ENCODE measurements at places on chromosomes 13 and 19.

- no peak overlapping the region for H3K4me3 ChIP-seq
- DNase-seq, result no peak
- no peaks in the 10 kb centered on the region for H3K36me3 ChIP-seq
- H3K4me1 ChIP-seq, result no peaks in the 10 kb centered on the region
- no peaks in the 10 kb centered on the region for H3K27me3 ChIP-seq
Observed at GRCh38 chr19:48310227-48310626, 15.1 kb upstream of the EMP3 start.

- peak overlapping the region; percentile 80 for H3K27ac ChIP-seq
- H3K27me3 ChIP-seq, result no peaks in the 10 kb centered on the region
Observed at GRCh38 chr19:34985249-34986022, 14.7 kb upstream of the GRAMD1A start.

- peak within 1 kb of the TSS; percentile 92 for H3K27ac ChIP-seq
- H3K4me1 ChIP-seq, result peaks cover 63% of the 10 kb centered on the region
- peak; percentile 70 for DNase-seq
Observed at GRCh38 chr19:14517840-14518505, at the start of gene DNAJB1. TSS of gene DNAJB1 (minus strand) at chr19:14518397. CDS start at chr19:14518349, 48 bp downstream.

DNA sequence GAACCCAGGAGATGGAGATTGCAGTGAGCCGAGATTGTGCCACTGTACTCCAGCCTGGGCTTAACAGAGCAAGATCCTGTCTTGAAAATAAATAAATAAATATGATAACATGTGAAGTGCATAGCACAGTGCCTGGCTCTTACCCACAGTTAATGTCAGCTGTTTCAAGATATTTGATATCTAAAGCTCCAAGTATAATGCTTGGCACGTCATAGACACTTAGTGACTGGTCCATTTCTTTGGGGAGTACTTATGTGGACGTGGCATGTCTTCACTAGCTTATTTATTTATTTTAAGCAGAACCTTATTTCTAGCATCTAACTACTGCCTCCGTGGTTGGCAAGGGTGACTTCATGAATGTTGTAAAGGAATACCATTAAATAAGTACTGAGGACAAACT is 18.8 kb downstream of the GARRE1 start:
- no peak overlapping the region for H3K27ac ChIP-seq
- peaks cover 75% of the 10 kb centered on the region for H3K4me1 ChIP-seq
- DNase-seq, result no peak
- H3K36me3 ChIP-seq, result peaks cover 4% of the 10 kb centered on the region

DNA sequence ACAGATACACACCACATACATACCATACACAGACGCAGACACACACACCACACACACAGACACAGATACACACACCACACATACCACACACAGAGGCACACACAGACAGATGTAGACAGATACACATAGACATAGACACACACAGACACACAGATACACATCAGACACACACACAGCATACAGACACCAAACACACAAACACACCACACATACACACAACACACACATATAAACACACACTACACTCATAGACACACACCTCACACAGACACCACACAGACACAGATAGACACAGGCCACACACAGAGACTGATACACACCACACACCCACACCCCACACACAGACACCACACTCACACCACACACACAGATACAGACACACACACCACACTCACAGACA is 24.9 kb upstream of the SLC7A10 start:
- no peak overlapping the region for H3K27ac ChIP-seq
- no peaks in the 10 kb centered on the region for H3K36me3 ChIP-seq
- no peak for DNase-seq
- H3K4me1 ChIP-seq, result no peaks in the 10 kb centered on the region
- no peaks in the 10 kb centered on the region for H3K27me3 ChIP-seq

DNA sequence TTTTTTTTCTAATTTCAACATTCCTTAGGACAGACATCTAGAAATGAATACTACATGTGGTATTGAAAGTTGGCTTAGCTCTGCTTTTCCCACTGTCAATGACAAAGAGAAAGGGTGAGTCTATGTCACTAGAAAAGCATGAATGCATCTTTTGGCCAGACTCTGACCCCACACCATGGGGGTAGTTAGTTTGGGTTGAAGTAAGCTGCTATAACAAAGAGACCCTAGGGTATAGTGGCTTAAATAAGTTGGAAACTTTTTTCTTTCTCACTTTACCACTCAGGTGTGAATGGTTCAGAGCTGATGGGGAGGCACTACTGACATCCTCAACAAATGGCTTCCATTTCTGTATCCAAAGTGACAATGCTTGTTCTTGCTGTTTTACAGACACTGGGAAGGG is 161.5 kb downstream of the DLEU7 start:
- no peak overlapping the region for H3K27ac ChIP-seq
- DNase-seq, result no peak
- no peaks in the 10 kb centered on the region for H3K36me3 ChIP-seq
- H3K4me3 ChIP-seq, result no peak overlapping the region

GRCh38 chr19:6811906-6812305 is 39.4 kb downstream of the VAV1 start:
- H3K27me3 ChIP-seq, result no peaks in the 10 kb centered on the region
- H3K27ac ChIP-seq, result peak overlapping the region; percentile 7
- peaks cover 74% of the 10 kb centered on the region for H3K4me1 ChIP-seq
- no peak overlapping the region for H3K4me3 ChIP-seq

DNA sequence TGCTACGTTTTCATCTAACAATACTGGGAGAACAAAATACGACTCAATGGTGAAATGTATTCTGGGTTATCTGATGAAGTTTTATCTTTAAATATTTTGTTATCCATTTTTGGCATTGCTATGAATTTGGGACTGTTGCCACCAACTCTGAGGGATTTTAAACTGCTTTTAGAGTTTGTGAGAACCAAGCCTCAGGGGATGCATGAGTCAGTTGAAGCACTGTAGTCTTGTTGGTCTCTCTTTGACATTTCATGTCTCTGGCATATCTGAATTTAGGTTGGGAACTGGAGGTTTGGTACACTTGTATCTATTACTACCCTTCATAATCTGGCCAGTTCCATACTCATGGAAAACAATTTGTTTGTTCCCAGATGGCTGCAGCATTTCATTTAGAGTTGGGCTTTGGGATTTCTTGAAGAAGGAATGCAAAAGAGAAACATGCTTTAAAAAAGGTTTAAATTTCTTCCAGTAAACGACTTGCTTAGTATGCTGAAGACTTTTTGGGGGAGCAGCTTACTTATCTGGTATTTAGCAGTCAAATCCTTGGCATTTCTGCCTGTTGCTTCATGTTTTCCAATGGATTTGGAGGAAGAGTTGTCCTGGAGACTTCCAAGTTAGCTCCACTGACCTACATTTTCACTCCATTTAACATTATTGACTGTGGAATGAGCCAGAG is 28.9 kb downstream of the ARHGEF7 start:
- H3K36me3 ChIP-seq, result no peaks in the 10 kb centered on the region
- no peak for DNase-seq
- H3K27me3 ChIP-seq, result no peaks in the 10 kb centered on the region

GRCh38 chr13:27833206-27833605 is 40.9 kb downstream of the GSX1 start:
- no peaks in the 10 kb centered on the region for H3K36me3 ChIP-seq
- H3K27me3 ChIP-seq, result peaks cover 38% of the 10 kb centered on the region
- no peak for DNase-seq
- H3K4me3 ChIP-seq, result no peak overlapping the region

- peaks cover 4% of the 10 kb centered on the region for H3K36me3 ChIP-seq
- no peak overlapping the region for H3K27ac ChIP-seq
- H3K27me3 ChIP-seq, result no peaks in the 10 kb centered on the region
- peaks cover 47% of the 10 kb centered on the region for H3K4me1 ChIP-seq
- DNase-seq, result no peak
- H3K4me3 ChIP-seq, result no peak overlapping the region
Observed at GRCh38 chr19:16462757-16463250, 9.0 kb downstream of the EPS15L1 start.

- H3K4me1 ChIP-seq, result no peaks in the 10 kb centered on the region
- H3K27ac ChIP-seq, result no peak overlapping the region
- no peak overlapping the region for H3K4me3 ChIP-seq
Observed at GRCh38 chr13:45817833-45818232, 33.7 kb downstream of the SIAH3 start.

GRCh38 chr19:12137221-12137940 is 2.8 kb downstream of the ZNF20 start:
- no peak overlapping the region for H3K4me3 ChIP-seq
- H3K27me3 ChIP-seq, result no peaks in the 10 kb centered on the region
- peaks cover 32% of the 10 kb centered on the region for H3K4me1 ChIP-seq
- H3K36me3 ChIP-seq, result peaks cover 43% of the 10 kb centered on the region
- peak; percentile 63 for DNase-seq
- no peak overlapping the region for H3K27ac ChIP-seq

- no peak overlapping the region for H3K27ac ChIP-seq
- H3K4me1 ChIP-seq, result peaks cover 59% of the 10 kb centered on the region
Observed at GRCh38 chr19:55678121-55678671, 3.2 kb downstream of the EPN1 start.

GRCh38 chr19:21585281-21585890 is 80.0 kb downstream of the ZNF429 start:
- no peaks in the 10 kb centered on the region for H3K27me3 ChIP-seq
- peaks cover 22% of the 10 kb centered on the region for H3K4me1 ChIP-seq
- peaks cover 3% of the 10 kb centered on the region for H3K36me3 ChIP-seq
- no peak for DNase-seq
- H3K4me3 ChIP-seq, result peak overlapping the region; percentile 47

GRCh38 chr13:61148691-61149315 is 266.8 kb downstream of the PCDH20 start:
- H3K36me3 ChIP-seq, result no peaks in the 10 kb centered on the region
- H3K27me3 ChIP-seq, result no peaks in the 10 kb centered on the region
- H3K4me3 ChIP-seq, result no peak overlapping the region
- no peaks in the 10 kb centered on the region for H3K4me1 ChIP-seq
- DNase-seq, result no peak

GRCh38 chr13:112747256-112747655 is 57.4 kb downstream of the ATP11A start:
- no peak overlapping the region for H3K27ac ChIP-seq
- DNase-seq, result no peak
- H3K27me3 ChIP-seq, result no peaks in the 10 kb centered on the region
- H3K36me3 ChIP-seq, result peaks cover 2% of the 10 kb centered on the region
- no peak overlapping the region for H3K4me3 ChIP-seq

DNA sequence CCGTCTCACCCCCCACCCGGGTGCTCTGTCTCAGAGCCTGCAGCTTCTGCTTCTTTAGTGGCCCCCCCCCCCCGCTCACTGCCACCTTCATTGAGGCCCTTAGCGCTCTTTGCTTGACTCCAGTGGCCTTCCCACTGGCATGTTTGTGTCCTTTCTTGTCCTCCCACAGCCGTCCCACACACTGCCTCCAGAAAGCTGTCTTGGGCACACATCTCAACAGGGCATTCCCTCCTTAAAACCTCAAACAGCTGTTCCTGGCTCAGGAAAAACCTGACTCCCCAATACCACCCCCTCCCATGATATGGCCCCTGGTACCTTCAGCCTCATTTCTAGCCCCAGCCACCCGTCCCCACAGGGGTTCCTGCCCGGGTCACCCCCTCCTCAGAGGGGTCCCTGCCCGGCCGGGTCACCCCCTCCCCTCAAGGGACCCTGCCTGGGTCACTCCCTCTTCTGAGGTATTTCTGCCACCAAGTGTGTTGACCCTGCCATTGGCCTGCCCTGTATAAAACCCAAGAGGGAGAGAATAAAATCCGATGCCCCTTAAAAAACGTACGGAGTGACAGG is 8.9 kb downstream of the B3GLCT start:
- H3K4me1 ChIP-seq, result peaks cover 14% of the 10 kb centered on the region
- H3K4me3 ChIP-seq, result no peak overlapping the region
- DNase-seq, result no peak
- no peaks in the 10 kb centered on the region for H3K36me3 ChIP-seq

DNA sequence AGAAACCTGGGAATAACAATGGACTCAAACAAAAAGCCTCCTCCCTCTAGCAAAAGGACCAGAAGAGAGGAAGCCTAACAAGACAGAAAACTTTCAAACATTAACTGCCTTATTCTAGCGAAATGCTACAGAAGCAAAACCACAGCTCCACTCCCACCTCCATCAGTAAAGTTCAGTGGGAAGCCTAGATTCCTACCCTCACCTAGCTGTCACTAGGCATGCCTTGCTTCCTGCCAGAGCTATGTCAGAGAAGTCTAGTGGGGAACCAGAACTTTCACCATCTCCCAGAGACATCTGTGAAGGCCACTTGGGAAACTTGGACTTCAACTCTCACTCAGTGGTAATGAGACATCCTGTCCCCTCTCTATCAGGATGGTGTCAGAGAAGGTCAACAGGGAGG is 37.1 kb downstream of the DPY19L3 start:
- H3K4me3 ChIP-seq, result no peak overlapping the region
- H3K27me3 ChIP-seq, result no peaks in the 10 kb centered on the region
- H3K27ac ChIP-seq, result no peak overlapping the region
- DNase-seq, result no peak

DNA sequence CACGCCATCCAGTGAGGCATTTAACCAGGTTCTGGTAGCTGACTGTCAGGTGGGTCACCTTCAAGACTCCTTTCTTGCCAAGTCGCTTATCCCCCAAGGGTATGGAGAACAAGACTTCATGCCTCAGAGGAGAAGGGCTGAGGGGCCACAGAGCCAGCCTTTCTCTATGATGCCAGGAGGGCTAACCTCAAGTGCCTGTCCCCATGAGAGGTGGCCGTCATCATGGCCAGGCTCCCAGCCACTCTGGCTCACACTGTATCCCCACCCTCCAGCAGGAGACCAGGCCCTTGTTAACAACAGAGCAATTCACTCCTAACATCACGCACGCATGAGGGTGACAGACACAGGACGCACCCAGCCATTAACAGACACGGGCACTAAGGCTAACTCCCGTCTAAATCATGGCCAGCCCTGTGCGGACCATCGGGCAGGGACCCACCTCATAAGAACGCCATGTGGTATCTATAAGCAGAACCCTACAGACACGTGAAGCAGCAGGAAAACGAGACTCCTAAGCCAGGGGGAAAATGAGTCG is 38.6 kb upstream of the ISYNA1 start:
- no peak overlapping the region for H3K4me3 ChIP-seq
- H3K27ac ChIP-seq, result no peak overlapping the region
- peaks cover 57% of the 10 kb centered on the region for H3K4me1 ChIP-seq
- no peak for DNase-seq
- peaks cover 2% of the 10 kb centered on the region for H3K36me3 ChIP-seq

DNA sequence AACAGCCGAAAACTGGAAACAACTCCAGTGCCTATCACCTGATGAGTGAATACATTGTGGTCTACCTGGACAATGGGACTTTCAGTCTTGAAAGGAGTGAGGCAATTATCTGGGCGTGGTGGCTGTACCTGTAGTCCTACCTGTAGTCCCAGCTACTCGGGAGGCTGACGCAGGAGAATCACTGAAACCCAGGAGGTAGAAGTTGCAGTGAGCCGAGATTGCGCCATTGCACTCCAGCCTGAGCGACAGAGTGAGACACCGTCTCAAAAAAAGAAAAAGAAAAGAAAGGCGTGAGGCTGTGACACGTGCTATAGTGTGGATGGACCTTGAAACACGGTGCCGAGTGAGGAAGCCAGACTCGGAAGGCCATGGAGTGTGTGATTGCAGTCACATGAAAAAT is 4.1 kb upstream of the NTN5 start:
- H3K27me3 ChIP-seq, result no peaks in the 10 kb centered on the region
- H3K36me3 ChIP-seq, result no peaks in the 10 kb centered on the region
- no peak overlapping the region for H3K27ac ChIP-seq
- no peak for DNase-seq
- peaks cover 5% of the 10 kb centered on the region for H3K4me1 ChIP-seq

- peaks cover 4% of the 10 kb centered on the region for H3K36me3 ChIP-seq
- peaks cover 24% of the 10 kb centered on the region for H3K4me1 ChIP-seq
- DNase-seq, result no peak
- H3K27me3 ChIP-seq, result no peaks in the 10 kb centered on the region
Observed at GRCh38 chr13:97242755-97243497, 20.8 kb downstream of the MBNL2 start.

GRCh38 chr13:113065406-113066141 is 40.0 kb upstream of the F7 start:
- no peak for DNase-seq
- H3K27ac ChIP-seq, result no peak overlapping the region
- peaks cover 1% of the 10 kb centered on the region for H3K36me3 ChIP-seq
- H3K27me3 ChIP-seq, result no peaks in the 10 kb centered on the region
- H3K4me3 ChIP-seq, result no peak overlapping the region

Measured in activated naive CD4-positive, alpha-beta T cell treated with anti-CD3 and anti-CD28 coated beads for 36 hours (primary cell).